ENCODE measurements at places on chromosomes 1 and 21.

- no peak for DNase-seq
Observed at GRCh38 chr1:76426606-76427005, 352.1 kb downstream of the ST6GALNAC3 start.

DNA sequence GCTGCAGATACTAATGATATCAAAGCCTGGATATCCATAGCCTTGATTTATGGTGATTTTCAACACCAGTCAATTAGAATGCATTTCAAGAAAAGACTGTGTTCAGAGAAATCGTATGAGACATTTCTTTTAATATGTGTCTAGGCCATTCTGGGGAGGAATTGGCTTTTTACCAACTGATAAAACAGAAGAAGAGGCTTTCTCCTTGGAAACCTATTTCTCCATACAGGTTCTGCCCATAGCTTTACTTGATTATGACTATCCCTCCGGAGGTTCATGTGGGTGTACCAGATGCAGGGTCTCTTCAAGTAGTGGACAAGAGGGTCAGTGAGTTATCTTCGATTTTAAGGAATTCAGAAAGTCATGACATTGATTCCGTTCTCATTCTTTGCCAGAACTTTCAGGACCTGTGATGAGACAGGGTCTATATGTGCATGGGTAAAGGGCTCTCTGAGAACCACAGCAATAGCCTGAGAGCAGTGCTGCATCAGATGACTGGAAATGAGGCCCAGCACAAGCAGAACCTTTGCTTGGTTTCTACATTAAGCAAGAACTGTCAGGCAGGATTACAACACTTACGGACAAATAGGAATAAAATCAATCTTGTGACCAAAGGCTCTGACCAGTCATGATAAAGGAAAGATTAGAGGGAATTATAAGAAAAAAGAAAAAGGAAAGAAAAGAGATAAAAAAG lies 263.7 kb upstream of the SGIP1 start:
- no peak for DNase-seq

DNA sequence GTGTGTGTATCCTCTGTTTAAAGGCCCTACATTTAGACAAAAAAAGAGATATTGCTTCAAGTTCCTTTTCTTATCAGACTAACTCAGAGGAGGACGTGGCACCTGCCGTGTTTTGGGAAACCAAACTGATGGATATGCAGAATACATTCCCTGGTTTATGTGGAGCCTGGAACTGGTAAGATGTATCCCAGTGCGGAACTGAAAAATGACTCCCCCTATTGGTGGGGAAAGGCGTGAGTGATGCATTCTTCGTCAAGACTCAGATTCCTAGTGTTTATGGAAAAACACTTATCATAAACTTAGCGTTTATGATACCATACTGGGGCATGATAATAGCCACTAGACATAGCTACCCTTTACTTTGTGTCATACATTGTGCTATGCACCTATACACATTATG lies 154.2 kb downstream of the ZNF326 start:
- DNase-seq = no peak

GRCh38 chr1:166479052-166479631 lies 312.3 kb upstream of the FAM78B start:
- DNase-seq = peak; percentile 34

- peak; percentile 75 for DNase-seq
Observed at GRCh38 chr1:25796811-25797458, 3.1 kb upstream of the SELENON start.

GRCh38 chr21:45607021-45607908 lies 36.3 kb upstream of the PCBP3 start:
- no peak for DNase-seq

DNA sequence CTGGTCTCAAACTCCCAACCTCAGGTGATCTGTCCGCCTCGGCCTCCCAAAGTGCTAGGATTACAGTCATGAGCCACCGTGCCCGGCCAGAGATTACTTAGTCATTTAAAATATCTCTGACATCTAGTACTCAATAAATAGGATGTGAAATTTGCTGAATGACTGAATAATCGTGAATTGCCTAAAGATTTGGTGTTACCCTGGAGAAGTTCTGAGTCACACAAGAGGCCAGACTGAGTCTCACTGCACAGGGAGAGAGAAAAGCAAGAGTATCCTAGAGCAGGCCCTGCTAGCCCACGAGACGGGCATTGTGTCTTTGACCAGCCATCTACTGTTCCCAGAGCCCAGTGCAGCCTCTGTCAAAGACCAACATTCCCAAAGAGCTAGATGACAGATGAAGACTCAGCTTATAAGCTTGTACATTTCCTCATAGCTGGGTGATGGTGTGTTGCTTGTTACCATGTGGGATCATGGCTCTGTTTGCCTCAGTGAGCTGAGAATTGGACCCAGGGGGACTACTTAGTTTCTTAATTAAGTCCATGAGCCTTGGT lies 5.6 kb upstream of the EIF4G3 start:
- DNase-seq = no peak

DNA sequence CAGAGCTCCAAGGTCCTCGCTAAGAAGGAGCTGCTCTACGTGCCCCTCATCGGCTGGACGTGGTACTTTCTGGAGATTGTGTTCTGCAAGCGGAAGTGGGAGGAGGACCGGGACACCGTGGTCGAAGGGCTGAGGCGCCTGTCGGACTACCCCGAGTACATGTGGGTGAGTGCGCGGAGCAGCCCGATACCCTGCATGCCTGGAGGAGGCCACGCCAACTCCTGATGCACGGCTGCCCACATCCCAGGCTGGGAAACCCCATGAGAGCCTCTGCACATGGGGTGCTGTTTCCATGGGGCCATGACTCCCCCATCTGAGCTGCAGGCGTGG lies 43.0 kb upstream of the TRAPPC10 start:
- DNase-seq = no peak
